AG10803 (cell line): ENCODE measurements at places on chromosomes 1 and 21.
A peak's percentile ranks its signal among the peaks of the same experiment; 100 is the strongest.

DNA sequence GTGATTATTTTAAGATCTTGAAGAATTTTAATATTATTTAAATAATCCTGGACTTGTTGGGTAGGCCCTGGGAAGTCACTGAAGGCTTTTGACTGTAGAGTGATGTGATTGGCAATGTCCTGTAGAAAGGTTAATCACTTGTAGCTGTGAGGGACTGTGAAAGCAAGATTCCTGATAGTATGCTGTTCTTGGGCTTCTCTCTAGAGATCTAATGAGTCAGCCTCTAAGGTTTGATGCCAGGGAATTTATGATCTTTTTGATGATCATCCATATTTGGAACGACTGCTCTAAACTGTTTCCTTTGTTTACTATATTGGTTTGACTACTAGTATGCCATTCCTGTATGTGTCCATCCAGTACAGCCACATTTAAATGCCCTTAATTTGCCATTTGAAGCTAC is 56.5 kb downstream of the CAMSAP2 start:
- peak; percentile 59 for DNase-seq

DNA sequence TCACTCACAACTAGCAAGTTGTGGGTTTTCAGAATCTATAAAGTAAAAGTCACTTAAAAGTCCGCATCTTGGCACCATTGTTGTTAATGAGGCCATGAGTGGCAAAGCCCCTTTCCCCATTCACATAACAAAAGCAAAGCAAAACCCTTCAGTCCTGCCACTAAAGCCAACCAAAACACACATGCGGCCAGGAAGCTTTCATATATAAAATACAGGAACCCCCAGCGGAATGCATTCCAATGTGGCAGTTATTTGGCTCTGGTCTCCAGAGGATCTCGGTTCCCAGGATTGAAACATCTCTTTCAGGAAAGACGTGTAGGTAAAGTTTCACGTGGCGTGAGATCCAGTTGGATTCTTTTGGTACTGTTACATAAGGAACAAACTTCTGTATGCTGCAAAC is 2.5 kb upstream of the LBR start:
- DNase-seq, result no peak

GRCh38 chr1:154329152-154329521 is 3.8 kb downstream of the ATP8B2 start:
- DNase-seq, result peak; percentile 15

DNA sequence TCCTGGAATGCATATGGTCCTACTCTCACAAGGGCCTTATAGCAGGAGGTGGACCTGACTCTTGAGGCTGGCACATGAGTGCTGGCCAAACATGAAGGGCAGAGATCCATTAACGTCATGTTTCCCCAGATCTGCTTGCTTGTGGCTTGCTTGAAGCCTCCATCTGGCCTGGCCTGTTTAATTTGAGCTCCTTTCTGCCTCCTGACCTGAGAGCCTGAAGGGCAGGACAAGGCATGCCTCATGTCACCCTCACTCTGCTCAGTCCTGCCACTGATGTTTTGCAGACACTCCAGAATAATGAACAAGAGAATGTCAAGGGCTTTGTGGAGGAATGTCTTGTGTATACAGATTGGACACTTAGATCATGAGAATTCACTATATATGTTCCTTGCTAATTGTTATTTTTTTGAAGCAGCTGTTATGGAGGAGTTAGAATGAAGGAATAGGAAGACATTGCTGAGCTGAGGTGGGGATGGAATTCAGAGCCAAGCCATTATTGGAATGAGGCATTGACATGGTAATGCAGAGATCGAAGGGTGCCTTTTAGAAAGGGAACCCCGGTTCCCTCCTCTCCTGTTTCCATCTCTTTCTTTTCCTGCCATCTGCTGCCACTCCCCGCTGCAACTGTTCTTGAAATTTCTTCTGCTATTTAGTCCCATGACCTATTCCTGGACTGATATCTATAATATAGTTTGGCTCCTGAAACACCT is 457.0 kb upstream of the PROX1 start:
- no peak for DNase-seq

DNA sequence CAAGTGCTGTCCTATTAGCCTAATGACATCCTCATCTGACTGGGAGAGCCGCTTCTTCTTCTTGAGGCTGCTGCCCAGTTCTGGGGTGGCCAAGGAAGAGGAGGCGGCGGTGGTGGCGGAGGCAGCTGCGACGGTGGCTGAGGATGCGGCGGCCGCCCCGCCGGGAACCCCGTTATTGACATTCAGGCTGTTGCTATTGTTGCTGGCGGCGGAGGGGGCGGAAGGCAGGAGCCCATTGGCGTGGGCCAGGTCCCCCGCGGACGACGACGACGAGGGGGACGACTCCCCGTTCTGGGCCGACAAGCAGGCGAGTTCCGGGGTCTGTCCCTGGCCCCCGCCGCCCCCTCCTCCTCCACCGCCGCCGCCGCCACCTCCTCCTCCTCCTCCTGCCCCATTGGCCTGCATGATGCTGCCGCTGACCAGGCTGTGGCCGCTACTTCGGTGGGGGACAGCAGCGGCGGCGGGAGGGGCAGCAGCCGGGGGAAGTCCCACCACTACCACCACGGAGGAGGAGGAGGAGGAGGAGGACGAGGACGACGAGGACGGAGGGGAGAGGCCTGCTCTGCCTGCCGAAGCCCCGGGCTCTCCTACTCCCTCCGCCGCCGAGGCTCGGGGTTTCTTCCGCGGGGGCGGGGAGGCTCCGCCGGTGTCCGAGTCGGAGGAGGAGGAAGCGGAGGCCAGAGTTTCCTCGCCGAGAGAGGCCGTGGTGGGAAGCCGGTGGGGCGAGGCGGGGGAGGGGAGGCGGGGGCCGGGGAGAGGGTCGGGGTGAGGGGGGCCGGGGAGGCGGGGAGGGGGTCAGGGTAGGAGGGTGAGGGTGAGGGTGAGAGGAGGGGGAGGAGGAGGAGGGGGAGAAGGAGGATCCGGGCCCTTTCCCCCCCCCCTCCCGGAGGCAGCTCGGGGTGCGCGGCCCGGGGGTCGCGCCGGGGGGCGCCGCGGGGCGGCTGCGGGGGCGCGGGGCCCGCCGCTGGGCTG is 610 bp downstream of the WDR26 start:
- DNase-seq, result peak; percentile 13

- DNase-seq, result no peak
These were observed 55.2 kb downstream of the AJAP1 start for GRCh38 chr1:4709641-4710040.

DNA sequence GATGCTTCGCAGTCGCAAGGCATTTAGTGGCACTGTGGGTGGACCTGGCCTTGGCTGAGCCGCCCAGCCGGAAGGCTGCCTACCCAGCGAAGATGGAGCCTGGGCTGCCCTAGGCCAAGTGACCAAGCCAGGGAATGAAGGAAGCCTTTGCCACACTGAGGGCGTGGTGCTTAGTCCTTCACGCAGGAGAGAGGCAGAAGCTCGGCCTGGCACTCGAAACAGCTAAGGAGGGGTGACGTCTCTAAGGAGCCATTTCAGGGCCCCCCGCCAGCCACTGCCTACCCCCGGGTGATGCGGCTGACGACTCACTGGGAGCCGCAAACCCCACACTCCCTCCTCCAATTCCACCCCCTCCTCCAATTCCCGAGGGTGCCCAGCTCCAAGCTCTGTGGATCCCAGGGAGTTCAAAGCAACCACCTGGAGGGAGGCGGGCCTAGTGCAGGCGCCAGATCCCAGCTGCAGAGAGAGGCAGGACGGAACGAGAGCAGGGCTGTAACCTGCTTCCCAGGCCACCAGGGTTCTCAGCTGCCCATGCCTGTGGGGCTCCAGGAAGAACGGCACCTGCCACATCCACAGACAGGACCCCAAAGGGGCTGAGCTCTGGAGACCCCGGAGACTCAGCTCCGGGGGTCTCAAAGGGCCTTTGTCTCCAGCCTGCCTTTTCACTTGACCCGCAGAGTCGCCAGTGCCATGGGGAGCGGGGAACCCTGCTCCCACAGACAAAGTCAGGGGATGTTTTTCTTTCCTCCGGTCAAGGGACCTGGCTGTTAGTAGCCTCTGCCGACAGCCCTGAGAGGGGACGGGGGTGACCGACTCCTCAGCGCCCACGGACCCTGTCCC is 75.8 kb downstream of the ARHGEF16 start:
- DNase-seq, result no peak

GRCh38 chr1:62688687-62689085 is 500 bp upstream of the DOCK7 start:
- no peak for DNase-seq

- peak; percentile 33 for DNase-seq
These were observed 128.2 kb downstream of the ATG4C start for GRCh38 chr1:62912028-62912638.

DNA sequence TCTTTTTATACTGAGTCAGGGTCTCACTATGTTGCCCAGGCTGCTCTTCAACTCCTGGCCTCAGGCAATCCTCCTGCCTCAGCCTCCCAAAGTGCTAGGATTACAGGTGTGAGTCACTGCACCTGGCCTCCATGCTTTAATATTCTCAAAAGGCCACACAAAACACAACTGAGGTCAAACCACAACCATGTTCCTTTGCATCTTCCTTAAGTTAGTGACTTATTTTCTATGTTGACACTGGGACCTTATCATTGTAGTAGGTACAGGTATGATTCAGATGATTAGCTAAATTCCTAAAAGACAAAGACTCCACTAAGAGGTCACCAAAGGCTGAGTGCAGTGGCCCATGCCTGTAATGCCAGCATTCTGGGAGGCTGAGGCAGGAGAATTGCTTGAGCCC is 131.9 kb upstream of the ATP1B1 start:
- no peak for DNase-seq

DNA sequence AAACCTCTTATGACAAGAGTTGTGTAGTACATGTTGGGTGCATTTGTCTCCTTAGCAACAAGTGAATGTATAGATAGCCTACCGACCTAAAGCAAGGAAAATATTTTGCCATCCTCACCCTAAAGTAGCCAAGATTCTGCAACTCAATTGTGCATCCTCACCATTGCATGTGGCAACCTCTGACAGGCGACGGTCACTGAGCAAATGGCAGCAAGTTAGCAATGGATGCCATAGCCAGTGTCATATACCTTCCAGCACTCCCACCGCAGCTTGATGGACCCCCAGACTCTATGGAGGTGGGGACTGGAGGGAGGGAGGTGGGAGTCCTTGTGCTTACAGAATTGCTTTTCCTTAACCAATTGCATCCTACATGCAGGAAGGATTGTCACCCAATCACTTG is 17.0 kb downstream of the PROX1 start:
- DNase-seq, result no peak

DNA sequence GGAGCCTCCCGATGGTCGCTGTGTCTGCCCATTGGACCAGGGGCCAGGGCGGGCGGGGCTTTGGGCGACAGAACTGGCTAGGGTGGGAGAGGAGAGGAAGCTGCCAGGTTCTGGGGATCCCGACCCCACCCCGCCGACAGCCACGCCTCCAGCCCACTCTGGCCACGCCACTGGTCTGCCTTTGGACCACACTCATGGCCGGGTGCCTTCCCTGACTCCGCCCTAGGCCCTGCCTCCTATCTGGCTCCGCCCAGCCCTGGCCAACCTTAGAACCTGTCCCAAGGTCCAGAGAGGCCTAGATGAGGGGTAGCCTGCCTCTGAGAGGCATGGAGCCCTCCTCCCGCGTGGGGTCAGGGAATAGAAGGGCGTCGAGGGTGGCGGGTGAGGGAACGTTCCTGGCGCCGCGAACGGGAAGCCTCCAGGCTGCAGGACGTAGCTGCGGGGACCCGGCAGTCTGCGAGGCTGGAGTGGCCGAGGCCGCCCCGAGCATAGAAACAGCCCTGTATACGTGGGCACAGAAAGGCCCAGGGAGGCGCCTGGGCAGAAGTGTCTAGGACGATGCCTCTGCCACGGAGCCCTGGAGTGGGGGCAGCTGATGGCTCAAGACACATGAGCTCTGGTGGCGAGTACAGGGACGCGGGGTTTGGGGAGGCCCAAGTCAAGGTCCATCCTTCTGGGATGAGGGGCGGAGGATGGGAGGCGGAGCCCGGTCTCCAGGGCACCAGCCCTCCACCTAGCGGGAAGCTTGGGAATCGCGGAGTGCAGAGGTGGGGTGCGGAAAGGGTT is 11.5 kb upstream of the COL16A1 start:
- DNase-seq, result peak; percentile 90

DNA sequence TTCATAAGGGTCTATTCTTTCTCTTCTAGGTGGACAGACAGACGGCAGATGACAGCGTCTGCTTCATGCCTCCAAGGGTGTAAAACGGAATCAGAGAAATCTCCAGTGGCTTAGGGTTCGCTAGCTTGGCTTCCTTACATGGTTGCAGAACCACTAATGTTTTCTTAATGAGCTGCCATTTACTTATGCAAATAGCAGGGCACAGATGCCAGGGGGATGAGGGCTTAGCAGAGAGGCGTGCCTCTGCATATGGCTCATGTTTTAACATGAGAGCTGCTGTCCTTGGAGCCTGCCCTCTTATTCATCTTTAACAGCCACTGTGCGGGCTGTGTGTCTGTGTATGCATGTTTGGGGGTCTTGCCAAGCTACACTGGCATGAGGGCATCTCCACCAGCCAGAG is 119.6 kb downstream of the IER5 start:
- DNase-seq, result no peak

- DNase-seq, result no peak
These were observed 17.4 kb downstream of the KCNA10 start for GRCh38 chr1:110501488-110502132.

DNA sequence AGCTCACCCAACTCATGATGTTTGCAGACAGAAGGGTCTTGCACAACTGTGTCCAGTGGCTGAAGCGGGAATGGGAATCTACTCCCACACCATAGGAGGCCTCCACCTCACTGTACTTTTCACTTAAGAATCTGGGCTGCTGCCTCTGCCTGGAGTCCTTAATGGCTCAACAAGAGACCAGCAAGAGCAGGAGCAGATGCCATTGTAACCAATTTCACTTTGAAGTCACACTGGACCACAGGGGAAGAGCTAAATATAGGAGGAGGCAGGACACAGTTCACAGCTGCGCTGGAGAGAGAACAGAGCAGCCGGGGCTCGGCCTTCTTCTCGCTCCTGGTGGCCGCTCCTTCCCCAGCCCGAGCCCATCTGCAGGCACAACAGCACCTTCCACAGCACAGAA is 120.4 kb downstream of the SIPA1L2 start:
- DNase-seq, result peak; percentile 8

- DNase-seq, result no peak
These were observed 54.6 kb upstream of the SEC16B start for GRCh38 chr1:178024504-178024903.

- no peak for DNase-seq
These were observed 1.3 kb downstream of the ST6GALNAC3 start for GRCh38 chr1:76075877-76076276.

DNA sequence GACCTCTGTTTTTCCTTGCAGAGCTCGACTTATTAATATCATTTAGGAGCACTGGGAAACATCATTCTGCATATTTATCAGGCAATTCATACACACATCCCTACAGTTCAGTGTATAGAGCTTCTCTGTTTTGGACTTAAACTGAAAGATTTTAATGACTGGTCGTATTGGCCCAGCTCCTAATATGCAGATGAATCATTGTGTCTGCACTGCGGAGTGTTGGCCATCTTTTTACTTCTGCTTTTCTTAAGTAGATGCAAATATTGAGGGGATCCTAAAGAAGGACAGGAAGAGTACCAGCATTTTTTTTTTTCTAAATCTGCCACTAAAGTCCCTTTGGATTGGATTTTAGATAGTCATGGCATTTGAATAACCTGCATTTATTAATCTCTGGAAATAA is 154.8 kb downstream of the BACH1 start:
- no peak for DNase-seq

GRCh38 chr1:159594625-159595405 is 7.2 kb downstream of the APCS start:
- peak; percentile 54 for DNase-seq

- peak; percentile 31 for DNase-seq
These were observed 7.6 kb downstream of the DENND2D start for GRCh38 chr1:111192658-111193519.
